Smooth muscle cell of trachea (primary cell): ENCODE measurements at places on chromosomes 13 and 19. TPM values are rescaled to one million over a fixed set of nuclear protein-coding genes. Genes with fewer than 3 reads are reported as not detected.

SERTAD1 gene
- 15.9 and 19.4 TPM in 2 replicates for total RNA-seq

CYP2A6 gene
- not detected in 2 replicates for total RNA-seq

OLFM2 gene
- 4.1 and 6.1 TPM in 2 replicates for total RNA-seq

ZNF667 gene
- 3.9 and 7.6 TPM in 2 replicates for total RNA-seq

BRSK1 gene
- total RNA-seq: 4.0 and 5.2 TPM in 2 replicates

ERICH6B gene
- total RNA-seq: not detected in 2 replicates

OR7A5 gene
- total RNA-seq: not detected in 2 replicates

SLC7A9 gene
- 0.50 TPM in 1 of 2 replicates, not detected in the other for total RNA-seq
